ENCODE measurements at places on chromosomes 5 and 9.

- ATAC-seq = peak; percentile 66
Observed at GRCh38 chr5:31412324-31412723, 119.6 kb downstream of the DROSHA start.

GRCh38 chr5:105836268-105836667, 1834.5 kb downstream of the EFNA5 start:
- ATAC-seq = no peak

DNA sequence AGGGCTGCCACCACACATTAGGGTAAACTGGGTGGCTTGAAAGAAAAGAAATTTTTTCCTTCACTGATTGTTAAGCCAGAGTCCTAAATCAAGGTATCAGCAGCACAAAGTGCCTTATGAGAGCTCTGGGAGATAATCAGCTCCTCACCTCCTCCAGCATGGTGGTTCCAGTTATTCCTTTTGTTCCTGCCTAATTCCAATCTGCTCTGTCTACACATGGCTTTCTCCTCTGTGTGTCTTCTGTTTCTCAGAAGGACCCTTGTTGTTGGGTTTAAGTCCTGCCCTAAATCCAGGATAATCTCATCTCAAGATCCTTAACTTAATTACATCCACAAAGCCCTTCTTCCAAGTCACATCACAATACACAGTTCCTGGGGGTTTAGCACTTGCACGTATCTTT, 1352.0 kb upstream of the CDH9 start:
- ATAC-seq = no peak

- ATAC-seq = no peak
Observed at GRCh38 chr5:133230823-133231578, 179.2 kb downstream of the HSPA4 start.

DNA sequence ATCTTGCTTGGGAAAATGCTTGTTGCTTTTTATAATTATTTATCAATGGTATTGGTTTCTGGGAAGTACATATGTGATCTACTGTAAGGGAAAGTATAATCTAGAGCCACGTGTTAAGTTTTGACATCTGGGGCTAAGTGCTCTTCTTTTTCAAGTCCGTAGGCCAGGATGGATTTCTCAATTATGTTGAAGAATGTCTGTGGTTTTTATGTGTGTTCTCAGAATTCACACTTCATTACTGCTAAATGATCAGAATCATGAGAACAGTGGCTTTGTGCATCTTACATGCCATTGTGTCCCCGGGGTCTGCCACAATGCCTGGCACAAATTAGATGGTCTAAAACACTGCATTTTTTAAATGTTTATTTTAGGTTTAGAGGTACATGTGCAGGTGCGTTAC, 14.5 kb upstream of the AUH start:
- ATAC-seq = no peak

- peak; percentile 76 for ATAC-seq
Observed at GRCh38 chr9:35905912-35906679, at the start of gene HRCT1. Gene HRCT1, plus strand, starts transcription at chr9:35906202. Its CDS starts 86 bp downstream, at chr9:35906288.

- ATAC-seq = peak; percentile 76
Observed at GRCh38 chr5:142115937-142116614, 7.5 kb downstream of the NDFIP1 start.

- ATAC-seq = no peak
Observed at GRCh38 chr5:156896546-156896945, 46.5 kb downstream of the PPP1R2B start.

GRCh38 chr9:38226491-38226951, 157.5 kb upstream of the SHB start:
- no peak for ATAC-seq

- no peak for ATAC-seq
Observed at GRCh38 chr5:166649676-166650075, 1641.8 kb upstream of the WWC1 start.

DNA sequence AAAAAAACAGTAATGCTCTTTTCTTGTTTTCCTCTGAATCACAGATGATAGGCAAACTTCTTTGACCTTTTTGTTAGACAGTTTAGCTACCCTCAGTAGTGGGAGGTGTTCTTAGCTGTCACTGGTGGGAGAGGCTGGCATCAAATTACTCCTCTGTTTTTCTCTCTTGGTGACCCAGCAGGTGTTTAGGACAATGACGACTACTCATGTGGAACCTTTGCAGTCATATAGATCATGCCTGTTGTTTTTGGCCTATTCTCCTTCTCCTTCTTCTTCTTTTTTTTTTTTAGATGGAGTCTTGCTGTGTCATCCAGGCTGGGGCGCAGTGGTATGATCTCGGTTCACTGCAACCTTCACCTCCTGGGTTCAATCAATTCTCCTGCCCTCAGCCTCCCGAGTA, 15.4 kb upstream of the NPR2 start:
- no peak for ATAC-seq

GRCh38 chr5:41722359-41722950, 147.8 kb downstream of the OXCT1 start:
- ATAC-seq = peak; percentile 53

DNA sequence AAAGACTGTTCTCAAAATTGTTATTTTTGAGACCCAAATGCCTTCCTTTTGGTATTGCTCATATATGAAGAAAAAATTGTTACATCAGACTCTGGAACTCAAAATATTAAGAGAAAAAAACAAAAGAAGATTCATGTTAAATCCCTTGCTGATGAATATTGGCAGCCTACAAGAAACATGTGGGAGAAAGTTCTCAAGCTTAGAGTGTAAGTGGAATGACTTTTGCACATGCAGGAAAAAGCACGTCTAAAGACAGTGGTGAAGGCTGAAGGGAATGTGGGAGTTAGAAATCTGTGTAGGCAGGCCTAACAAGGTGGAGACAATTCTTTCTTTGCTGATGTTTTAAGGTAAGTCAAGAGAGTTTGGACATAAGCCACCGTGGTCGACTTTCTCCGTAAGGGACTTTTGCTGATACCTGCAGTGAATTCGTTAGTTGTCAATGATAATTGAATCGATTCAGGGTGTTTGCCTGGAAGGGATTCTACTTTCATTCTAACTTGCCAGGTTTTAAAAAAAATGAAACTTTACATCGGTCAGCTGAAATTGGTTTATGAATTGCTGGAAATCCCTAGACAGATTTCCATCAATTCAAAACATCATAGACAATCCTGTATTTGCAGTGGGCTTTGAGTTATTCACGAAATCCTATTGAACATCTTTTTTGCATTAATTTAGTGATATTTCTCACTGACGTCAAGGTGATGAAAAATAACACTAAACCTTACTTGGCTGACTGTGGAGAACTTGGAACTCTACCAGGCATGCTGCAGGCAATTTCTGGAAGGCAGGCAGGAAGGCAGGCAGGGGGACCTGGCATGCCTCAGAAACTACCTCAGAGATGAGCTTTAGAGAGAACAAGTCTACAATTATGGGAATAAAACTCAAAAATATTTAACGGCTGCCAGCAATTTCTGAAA, 359.1 kb upstream of the ADAMTSL1 start:
- ATAC-seq = no peak

DNA sequence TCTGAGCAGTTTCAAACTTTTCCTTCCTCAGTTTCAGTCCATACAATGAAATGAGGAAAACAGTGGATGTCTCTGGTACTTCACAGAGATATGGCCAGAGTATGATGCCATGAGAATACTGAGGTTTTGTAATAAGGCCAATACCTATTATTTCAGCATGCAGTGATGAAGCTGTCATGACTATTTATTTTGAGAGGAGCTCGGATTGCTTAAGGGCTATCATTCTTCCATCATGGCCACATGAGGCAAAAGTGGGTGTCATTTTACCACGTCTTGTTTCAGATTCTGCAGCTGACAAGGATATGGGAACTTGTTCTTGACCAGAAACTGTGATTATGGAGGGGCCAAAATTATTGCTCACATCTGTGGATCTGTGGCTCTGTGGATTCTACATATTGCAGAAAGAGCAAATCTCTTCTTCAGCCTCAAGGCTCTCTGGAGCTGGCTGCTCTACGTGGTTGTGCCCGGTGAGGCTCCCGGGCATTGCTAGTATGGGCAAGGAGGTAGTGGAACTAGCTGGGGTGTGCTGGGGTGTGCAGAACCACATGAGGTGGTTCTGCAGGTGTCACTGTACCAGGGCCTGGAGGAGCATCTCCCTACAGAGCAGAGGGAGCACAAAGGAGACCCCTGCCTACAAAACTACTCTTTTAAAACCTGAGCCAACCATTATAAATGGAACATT, 180.3 kb downstream of the SEMA6A start:
- ATAC-seq = no peak

GRCh38 chr5:31556461-31556860, 24.4 kb downstream of the C5orf22 start:
- peak; percentile 52 for ATAC-seq
